Right lobe of liver (tissue), 6 donors: ENCODE measurements at places on chromosomes 5 and 9. TPM values are rescaled to one million over a fixed set of nuclear protein-coding genes. Genes with fewer than 3 reads are reported as not detected.

- DNase-seq: no peak
These were observed 506.6 kb upstream of the MPDZ start for GRCh38 chr9:13786131-13786530.

DNA sequence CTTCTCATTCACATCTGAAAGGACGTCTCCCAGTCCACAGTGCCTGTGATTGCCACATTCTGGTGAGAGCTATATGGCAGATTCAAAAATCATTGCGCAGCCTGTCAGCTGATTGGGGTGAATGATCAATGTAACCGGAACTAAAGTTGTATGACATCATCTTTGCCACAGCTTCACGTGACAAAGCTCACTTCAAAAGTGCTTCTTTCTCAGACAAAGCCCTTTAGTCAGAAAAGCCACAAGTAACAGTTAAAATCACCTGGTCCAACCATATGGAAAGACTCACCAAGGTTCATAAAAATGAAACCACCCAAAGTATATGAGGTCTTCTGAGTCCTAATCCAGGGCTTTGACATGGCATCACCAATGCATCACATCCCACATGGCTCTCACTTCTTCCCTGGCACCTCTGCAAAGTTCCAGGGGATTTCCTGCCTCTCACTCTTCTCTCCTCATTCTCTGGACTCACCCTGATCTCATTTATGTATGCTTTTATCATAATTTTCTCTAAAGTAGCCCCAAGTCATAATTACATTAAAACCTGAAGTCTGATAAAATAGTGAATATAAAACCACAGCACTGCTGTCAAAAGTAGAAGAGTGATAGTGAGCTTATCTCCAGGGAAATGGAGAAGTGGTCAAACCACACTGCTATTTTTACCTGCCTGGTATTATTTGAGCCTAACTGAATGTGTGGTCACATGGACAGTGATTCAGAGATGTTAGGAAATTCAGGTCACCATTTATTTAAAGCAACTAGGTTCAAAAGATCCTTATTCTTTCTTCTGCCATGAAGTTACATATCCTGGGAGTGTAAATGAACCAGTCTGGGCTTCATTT, 193.1 kb upstream of the PTGER4 start:
- peak; percentile 21 for DNase-seq

- no peak for DNase-seq
These were observed 42.6 kb downstream of the RGS3 start for GRCh38 chr9:113506090-113506589.

HAND1 gene
- total RNA-seq: not detected

- DNase-seq: no peak
These were observed 31.9 kb downstream of the FAM240B start for GRCh38 chr9:38687992-38688391.

- no peak for DNase-seq
These were observed 149.0 kb upstream of the GRAMD2B start for GRCh38 chr5:126274076-126274762.

DNA sequence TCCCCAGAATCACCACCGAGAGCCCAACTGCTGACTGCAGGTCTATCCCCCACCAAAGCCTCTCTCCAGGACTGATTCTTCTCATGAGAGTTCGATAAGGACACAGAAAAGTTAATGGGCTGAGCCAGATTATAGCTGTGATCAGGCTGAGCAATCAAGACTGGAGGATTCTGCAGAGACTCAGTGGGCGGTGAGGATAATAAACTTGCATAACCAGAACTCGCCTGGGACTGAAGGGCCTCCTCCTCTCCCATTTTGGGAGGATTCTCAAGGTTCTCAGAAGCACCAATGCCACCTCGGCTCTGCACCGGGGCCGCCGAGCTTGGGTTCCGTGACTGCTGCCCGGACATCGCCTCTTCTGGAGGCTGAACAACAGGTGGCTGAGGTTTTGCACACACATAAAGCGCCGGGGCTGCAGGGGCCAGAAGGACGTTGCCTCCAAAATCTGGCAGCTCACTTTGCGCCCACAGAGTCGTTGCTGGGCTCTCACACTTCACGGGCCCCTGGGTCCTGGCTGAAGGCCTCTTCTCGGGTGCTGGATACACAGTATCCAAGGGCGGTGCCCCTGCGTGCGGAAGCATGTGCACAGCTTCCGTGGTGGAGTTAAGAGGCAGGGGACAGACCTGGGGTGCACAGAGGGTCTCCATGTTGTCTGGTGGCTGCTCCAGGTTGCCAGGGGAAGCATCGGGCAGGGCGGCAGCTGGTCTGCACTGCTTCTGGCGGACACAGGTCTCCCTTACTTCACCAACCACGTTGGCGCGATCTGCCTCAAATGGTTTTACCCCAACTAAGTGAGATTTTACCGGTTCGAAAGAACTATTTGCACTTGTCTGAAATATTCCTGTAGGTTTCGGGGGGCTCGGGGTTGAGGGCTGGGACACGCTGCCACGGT, 7.6 kb downstream of the SEC16A start:
- DNase-seq: no peak

DNA sequence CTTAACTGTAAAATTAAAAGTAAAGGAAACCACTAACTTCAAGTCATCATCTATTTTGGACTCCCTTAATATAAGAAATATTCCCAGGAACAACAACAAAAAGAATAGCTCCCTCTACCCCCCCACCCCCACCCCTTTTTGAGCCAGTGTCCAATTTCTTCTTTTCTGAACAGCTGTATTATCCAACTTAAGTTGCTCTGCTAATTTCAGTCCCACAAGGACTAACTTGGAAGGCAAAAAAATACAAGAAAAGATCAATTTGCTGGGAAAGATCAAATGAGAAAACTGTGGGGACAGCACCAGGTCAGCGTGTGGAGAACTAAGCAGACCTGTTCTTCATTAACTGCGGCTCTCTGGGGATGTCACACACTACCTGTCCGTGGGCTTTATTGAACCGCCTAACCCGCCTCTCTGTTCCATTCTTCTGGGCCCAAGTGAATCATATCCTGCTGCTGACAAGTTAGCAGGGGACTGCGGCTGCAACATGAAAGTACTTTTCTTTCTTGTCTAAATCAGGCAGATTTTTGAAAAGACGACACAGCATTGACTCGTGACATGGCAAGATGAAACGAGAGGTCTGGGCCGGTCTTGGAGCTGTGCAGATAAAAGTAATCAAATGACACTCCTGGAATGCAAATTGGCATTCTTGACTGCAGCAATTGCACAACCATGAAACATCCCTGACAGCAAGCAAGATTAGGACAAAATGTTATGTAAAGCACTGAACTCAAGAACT, 2.7 kb downstream of the BNC2 start:
- DNase-seq: no peak

SLC34A1 gene
- 5.3 TPM for total RNA-seq

ZNF618 gene
- total RNA-seq: 2.9 TPM

DNA sequence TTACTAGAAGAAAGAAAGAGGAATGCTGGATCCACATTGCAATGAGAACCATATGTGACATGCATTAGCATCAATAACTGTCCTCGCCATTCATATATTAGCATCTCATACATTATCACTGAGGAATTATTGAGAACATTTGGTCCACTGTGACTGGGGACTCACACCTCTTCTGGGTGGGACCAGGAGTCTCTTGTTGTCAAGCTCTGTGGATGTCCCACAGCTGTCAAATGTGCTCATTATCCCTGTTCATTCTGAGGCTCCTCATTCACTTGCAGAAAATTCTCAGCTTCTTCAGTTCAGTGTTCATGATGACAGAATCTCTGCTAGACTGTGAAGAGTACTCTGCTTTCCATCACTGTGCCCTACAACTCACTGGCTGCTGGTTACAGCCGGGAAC, 109.4 kb downstream of the PJA2 start:
- no peak for DNase-seq

- no peak for DNase-seq
These were observed 62.3 kb downstream of the LHFPL2 start for GRCh38 chr5:78586251-78586650.

GRCh38 chr9:123460091-123460490, 104.1 kb downstream of the CRB2 start:
- DNase-seq: no peak

- DNase-seq: no peak
These were observed 277.7 kb downstream of the NR2F1-AS1 start for GRCh38 chr5:93303291-93303691.

GRCh38 chr9:133453651-133454050, 6.1 kb upstream of the CACFD1 start:
- no peak for DNase-seq

FSTL4 gene
- total RNA-seq: 0.80 TPM

GRCh38 chr5:168291342-168291963, at the start of gene WWC1:
TSS of gene WWC1 (plus strand) at chr5:168291645. CDS start at chr5:168292153, 508 bp downstream.
- peak; percentile 94 for DNase-seq

DNA sequence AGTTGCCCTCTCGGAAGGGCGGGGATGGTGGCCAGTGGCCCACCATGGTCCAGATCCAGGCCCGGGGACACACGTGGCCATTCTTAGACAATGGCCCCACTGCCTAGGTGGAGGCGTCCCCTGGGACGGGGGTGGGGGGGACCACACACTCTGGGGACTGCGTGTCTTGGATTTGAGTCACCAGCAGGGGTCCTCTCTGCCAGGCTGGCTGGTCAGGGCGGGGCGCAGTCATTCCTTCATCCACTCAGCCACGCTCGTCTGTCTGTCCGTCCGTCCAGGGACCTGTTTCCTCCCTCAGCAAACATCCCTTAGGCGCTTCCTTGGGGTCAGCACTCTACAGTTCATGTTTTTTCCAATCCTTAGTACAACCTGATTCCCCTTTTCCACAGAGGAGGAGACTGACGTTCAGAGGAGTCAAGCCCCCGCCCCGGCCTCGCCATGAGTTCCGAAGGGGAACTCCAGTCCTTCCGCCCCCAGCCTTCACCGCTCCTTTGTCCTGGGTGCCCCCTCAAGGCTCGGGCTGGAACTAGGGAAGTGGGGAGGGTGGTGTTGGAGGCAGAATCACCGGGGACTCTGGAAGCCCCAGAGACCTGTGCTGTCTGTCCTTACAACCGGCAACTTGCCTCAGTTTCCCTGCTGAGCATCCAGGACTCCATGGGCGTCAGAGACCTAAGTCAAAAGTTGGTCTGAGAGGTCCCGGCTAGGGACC, 276.6 kb upstream of the MVB12B start:
- DNase-seq: peak; percentile 16

- DNase-seq: no peak
These were observed 566.6 kb downstream of the PSAT1 start for GRCh38 chr9:78863531-78863930.

DNA sequence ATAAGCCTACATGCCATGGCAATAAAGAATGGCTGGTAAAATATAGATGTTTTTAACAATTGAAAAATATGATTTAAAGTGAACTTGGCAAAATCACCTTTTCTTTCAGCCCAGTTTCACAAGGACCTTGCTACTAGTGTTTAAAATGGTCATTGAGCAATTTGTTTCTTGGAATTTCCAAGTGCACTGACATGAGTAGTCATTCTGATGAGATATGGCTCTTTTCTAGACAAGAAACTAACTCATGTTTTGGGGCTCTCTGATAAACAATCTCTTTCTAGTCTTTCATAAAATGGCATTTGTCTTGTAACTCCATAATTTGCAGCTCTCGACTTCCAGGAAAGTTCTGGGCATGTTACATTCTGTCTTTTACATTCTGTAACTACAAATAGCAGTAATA, 176.8 kb downstream of the NR2F1-AS1 start:
- DNase-seq: no peak

DNA sequence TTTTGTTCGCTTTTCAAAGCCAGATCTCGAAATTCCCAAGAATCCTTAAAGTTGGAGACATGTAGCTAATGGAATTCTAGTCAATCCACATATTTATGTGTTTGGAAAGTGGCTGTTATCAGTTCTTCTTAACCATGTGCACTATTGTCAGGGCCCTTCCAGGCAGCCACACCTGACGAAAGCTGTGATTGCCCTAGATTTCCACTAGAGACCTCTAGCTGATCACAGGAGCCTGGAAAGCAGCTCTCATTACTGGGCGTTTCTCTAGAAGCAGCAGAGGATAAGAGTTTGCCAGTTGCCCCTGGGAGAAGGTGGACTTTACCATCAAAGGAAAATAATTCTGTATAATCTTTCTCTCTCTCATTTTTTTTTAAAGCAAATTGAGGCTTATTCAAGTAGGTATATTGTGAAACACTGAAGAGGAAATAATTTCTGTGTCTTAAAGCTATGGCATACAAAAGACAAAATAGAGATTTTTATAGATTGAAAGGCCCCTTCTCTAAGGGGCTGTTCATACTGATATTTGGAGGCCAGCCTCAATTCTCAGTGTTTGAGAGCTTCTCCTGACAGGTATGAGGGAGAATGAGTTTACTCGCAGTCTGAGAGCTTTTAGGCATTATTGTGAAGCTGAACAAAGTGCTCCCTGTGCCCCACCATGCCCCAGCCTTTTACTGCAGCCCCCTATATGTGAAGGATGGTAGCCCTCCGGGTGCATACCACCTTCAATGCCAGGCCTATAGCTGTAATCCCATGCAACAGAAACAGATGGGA, 405.4 kb upstream of the ACTBL2 start:
- DNase-seq: no peak

GRCh38 chr9:4491626-4491975, 1.3 kb downstream of the SLC1A1 start:
- DNase-seq: no peak

GRCh38 chr5:5317976-5318375, 104.5 kb upstream of the ICE1 start:
- DNase-seq: no peak

DNA sequence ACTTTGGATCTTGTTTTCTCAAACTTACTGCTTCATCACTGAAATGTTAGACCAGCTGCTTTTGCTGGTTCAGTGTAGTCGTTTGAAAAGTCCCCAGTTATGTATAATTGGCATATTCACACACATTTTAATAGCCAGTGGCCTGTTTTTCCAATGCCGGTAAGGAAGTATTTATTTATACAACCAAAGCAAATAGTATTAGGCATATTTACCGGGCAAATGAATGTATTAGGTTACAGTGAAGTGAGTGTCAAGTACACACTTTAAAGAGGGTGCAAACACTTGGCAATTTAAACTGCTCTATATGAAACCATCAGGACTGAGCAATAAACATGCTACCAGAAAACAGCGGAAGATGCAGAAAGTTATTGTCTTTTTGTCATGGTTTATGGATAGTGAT, 242.9 kb downstream of the MCTP1 start:
- no peak for DNase-seq

GRCh38 chr5:172312286-172312685, 28.7 kb upstream of the UBTD2 start:
- DNase-seq: no peak

GRCh38 chr9:80552931-80553330, 981.2 kb downstream of the TLE4 start:
- DNase-seq: peak; percentile 73

PCDHA12 gene
- total RNA-seq: not detected
